SK-N-SH (cell line): ENCODE measurements at places on chromosomes 7 and 10.

DNA sequence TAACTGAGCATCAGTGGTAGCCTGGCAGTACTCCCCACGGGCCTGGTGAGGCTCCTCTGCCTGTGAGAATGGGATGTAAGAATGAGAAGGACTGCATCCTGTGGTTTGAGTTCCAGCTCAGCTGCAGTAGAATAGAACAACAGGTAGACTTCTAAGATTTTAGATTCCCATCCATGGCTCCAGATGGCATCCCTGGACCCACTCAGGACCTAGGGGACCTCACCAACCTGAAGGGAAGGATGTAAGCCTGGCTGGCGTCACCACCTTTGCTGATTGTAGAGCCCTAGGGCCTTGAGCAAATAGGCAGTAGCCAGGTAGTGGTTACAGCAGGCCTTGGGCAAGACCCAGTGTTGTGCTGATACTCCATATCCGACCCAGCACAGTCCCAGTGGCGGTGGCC lies 9.6 kb upstream of the AOC1 start:
- no peak for DNase-seq

DNA sequence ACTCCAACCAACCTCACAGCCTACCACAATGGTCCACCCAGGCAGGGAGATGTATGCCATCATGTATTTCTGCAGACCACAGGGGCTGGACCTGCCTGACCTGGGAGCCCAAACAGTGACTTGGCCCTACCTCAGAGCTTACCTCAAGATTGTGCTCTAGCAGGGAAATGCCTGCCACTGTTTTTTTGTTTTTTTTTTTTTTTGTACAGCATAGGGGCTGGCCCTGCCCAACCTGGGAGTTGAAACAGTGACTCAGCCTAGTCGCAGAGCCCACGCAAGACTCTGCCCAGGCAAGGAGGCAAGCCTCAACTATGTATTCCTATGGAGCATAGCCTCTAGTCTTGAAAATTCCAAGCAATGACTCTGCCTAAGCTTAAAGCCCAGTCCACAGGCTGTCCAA lies 39.3 kb upstream of the CDK6 start:
- DNase-seq: no peak

GRCh38 chr7:2862831-2863361 lies 18.8 kb upstream of the GNA12 start:
- DNase-seq: no peak

DNA sequence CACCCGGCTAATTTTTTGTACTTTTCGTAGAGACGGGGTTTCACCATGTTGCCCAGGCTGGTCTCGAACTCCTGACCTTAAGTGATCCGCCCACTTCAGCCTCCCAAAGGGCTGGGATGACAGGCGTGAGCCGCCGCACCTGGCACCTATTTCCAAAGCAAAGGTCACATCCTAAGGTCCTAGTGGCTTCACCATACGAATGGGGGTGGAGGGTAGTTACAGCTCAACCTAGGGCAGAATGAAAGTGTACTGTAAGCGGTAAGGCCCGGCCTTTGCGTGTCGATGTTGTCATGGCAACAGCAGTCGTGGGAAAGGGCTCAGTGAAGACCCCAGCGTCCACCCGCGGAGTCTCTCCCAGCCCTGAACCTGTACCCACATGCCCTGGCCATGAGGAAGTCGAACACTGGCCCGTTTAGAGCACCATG lies 1.6 kb upstream of the COX19 start:
- no peak for DNase-seq

DNA sequence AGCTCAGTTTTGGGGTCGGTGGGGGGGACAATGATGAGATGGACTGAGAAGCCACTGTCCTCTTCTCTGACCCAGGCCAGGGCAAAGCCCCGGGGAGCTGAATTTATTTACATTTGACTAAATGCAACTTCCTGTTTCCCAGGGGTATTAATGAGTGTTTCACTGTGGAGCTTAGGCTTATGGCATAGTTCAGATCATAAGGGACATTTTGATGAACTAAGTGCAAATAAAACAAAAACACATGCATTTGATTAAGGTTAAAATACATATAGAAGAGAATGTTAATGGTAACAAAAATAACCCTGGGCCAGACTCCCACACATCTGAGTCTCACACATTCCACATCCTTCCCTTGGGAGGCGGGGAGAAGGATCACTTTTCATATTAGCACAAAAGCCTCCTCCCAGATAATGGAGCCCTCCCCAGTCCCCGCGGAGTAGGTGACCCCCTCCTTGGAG lies 320.6 kb downstream of the FRMD4A start:
- no peak for DNase-seq

DNA sequence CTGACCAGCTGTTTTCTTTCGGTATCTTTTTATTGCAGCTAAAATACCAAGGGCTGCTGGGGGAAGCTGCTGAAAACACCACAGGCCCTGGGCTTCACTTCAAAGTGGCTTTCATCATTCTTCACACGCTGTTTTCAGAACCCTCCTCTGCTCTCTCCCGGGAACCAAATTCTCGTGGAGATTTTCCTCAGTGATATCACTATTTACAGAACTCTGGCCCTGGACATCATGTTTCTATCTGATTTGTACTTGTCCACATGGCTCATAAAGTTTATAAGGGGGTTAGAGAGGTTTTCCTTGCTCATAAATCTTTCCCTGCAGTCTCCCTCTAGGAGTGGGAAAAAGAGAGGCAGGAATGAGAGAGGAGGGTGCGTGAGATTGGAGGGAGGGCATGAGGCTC lies 177.4 kb upstream of the NPVF start:
- no peak for DNase-seq

- no peak for DNase-seq
Observed at GRCh38 chr10:48801001-48801421, 116.3 kb downstream of the WDFY4 start.
